Activated CD4-positive, alpha-beta T cell treated with anti-CD3 and anti-CD28 coated beads, Interleukin-2, amount 10 ng/mL, durations not matched to agents 7 days and 5 days (primary cell): ENCODE measurements at places on chromosomes 11 and 22.

DNA sequence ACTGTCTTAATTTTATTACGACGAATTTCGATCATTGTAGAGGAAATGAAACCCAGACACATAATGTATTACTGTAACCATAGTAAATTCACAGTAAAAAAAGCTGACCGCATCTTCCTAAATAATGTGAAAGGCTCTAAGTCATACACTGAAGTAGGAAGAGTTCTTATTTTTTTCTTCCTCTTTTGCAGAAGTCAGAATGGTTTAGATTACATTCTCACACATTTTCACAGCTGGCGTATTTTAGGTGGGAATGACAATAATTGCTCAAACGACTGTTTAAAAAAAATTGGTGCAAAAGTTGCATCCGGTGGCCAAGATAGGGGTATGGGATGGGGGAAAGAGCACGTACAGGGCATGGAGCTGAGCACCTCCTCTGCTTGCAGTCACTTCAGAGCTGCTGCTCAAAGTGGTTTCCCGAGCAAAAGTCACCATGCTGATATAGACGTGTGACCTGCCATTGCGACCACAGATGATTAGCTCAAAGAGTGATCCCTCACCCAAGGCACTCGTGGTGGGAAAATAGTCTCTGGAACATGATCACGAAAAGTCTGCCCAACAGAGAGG lies 35.3 kb downstream of the MMP13 start:
- DNase-seq, result no peak

DNA sequence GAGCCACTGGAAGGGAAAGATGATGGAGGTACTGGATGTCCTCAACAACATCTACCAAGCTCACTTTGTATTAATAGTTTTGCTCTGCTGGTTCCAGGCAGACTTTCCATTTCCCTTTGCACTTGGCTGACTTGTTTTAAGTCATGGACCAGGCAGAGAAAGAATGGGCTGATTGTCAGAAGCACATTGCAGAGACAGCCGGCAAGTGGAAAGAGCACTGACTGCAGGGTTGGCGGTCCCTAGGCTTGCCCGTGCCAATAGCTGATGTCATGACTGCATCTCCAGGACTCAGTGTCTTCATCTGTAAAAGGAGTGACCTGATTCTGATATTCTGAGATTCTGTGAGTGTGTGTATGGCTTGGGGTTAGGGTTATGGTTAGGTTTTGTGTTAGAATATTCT lies 20.9 kb upstream of the NNMT start:
- DNase-seq, result no peak

- DNase-seq, result peak; percentile 49
These were observed 17.2 kb downstream of the CBX7 start for GRCh38 chr22:39135092-39135896.

GRCh38 chr22:48464246-48464645 lies 1363.4 kb downstream of the BRD1 start:
- no peak for DNase-seq

DNA sequence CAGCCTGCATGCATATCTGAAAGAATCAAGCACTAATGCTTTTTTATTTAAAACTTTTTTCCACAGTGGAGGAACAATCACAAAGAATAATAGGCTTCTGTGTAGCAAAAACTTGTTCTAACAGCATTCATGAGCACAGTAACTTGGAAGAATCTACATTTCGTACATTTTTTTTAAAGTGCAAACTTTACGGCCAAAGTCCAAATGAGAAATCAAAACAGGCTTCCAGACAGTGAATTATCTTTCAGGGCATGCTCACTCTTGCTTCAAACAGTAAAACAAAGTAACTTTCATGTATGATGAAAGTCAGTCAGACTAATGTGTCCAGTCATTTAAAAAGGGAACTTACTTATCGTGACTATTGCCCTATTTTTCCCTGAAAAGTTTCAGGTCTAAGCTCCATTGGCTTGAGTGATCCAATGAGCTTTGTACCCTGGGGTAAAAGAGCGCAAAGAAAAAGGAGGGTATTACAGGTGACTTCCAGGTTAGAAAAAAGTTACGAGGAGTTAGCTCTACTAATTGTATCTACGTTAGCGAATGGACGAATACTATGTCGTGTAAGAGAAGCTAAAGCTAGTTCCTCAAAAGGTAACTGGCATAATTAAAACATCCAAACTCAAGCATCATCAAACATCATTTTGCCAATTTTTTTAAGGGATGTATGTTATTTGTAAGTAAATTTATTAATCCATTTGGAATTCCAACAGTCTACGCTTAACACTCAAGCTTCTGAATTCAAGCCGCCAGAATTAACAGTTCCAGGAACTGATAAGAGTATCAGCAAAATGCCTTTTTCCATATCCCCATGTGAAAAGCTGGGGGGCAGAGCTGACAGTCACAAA lies 1.7 kb downstream of the PICALM start:
- DNase-seq, result no peak

GRCh38 chr11:86261328-86261727 lies 16.8 kb downstream of the EED start:
- DNase-seq, result no peak

DNA sequence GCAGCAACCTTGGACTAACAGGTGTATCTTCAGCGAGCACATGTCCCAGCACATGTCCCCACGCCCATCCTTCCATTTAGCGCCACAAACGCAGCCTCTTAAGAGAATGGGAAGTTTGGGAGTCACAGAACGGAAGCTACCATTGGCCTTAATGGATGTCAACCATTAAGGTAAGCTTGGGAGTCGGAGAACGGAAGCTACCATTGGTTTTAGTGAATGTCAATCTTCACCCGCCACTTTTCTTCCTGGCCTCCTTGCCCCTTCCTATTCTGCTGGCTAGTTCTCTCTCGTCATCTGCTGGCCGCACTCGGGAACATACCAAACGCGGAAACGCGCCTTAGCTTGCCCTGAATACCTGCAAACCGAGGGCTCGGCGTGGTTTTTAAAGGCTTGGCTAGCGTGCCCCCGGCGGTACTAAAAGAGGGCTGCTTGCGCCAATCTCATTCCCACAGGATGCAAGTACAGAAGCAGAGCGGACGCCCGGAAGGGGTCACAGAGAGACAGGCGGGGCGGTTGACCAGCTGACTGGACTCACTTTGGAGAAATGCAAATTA lies 24.3 kb downstream of the GLYATL1 start:
- DNase-seq, result no peak

DNA sequence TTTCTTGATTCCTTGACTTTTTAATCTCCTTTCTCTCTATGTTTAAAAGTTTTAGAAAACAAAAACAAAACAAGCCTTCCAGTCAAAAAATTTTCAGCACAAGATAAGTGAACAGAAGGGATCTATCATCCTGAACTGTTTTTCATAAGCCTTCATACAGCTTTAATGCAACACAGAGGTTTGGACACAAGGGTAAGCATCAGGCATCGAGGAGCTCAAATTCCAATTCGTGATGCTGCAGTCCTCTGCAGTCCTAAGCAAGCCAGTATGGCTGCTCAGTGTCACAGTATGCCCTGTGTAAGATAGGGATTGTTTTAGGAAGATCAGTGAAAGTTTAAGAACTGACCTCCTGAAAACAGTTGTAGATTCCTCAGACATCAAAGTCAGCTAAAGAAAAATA lies 740.9 kb downstream of the NTM start:
- DNase-seq, result no peak

- no peak for DNase-seq
These were observed 411.8 kb downstream of the CTTN start for GRCh38 chr11:70810133-70810532.

- DNase-seq, result no peak
These were observed 3.1 kb downstream of the PRDM11 start for GRCh38 chr11:45149483-45150056.

- DNase-seq, result no peak
These were observed 14.6 kb downstream of the CCDC83 start for GRCh38 chr11:85869781-85870180.

- no peak for DNase-seq
These were observed 44.3 kb downstream of the LRRC32 start for GRCh38 chr11:76626266-76626665.

DNA sequence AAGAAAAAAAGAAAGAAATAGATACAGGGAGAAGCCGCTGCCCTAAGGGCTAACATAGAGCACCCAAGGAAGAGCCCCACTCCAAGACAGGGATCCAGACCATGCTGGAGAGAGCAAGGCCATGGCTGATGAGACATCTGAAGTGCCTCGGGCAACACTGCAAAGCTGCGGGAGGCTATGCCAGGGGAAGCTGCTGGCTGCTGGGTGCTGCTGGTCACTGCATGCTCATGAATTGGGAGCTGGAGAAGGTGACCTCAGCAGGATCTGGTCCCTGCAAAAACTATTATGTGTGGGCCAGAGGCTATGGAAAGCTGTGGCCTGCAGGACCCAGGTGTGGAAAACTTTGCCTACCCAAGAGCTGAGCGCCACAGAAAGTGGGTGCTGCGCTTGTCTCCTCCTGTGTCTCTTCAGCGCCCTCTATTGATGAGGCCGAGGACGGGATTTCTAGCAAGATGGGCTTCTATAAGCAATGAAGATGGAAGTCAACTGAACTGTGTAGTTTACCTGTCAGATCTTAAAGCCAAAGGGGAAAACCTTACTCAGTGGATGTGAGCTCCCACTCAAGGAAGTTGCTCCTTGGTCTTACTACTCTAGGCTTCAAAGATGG lies 17.3 kb upstream of the SLC29A2 start:
- DNase-seq, result peak; percentile 87

- DNase-seq, result no peak
These were observed 13.9 kb upstream of the OR8K1 start for GRCh38 chr11:56331861-56332491.

DNA sequence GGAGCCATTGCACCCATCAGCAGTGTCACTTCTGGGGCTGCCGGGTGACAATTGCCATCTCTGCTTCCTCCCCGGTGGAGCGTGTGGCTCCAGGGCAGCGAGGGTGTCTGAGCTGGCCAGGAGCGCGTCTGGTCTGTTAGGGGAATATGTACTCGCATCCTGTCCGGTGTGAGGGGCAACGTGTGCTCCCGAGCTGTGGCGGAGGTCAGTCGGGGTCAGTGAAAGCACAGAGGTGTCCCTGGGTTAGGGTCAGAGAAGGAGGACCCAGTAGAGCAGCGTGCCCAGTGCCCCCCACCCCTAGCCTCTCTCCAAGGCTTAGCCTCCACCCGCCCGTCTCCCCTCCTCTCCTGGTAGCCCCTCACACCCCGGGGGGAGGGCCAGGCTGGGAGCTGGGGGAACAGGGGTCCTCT lies 1.5 kb downstream of the CLCF1 start:
- no peak for DNase-seq

- no peak for DNase-seq
These were observed 8.8 kb downstream of the POU2F3 start for GRCh38 chr11:120248551-120249278.

- no peak for DNase-seq
These were observed 51.4 kb upstream of the CEP126 start for GRCh38 chr11:101863361-101863760.

DNA sequence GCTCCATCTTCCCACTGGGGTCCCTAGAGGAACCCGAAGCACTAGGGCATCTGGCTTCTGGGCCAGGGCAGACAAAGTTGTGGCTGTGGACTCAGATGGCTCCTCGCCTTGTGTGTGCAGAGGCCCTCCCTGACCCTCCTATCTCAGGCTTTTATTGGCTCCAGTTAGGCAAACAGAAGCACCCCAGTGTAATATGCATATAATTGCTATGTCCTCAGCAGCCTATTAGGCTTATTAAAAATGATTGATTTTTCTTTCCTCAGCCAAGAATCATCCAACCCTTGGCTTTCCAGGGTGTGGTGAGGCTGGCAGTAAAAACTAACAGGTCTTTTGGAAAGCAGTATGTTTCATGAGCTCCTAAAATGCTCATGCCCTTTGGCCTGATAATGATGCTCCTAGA lies 22.3 kb downstream of the UPB1 start:
- no peak for DNase-seq

- no peak for DNase-seq
These were observed 44.2 kb upstream of the MICAL2 start for GRCh38 chr11:12066056-12066798.

GRCh38 chr11:46808799-46809431 lies 37.2 kb downstream of the CKAP5 start:
- peak; percentile 6 for DNase-seq

- DNase-seq, result peak; percentile 96
These were observed 4.5 kb downstream of the TMEM134 start for GRCh38 chr11:67464411-67465188.

GRCh38 chr11:127674754-127675153 lies 674.2 kb upstream of the KIRREL3 start:
- no peak for DNase-seq

DNA sequence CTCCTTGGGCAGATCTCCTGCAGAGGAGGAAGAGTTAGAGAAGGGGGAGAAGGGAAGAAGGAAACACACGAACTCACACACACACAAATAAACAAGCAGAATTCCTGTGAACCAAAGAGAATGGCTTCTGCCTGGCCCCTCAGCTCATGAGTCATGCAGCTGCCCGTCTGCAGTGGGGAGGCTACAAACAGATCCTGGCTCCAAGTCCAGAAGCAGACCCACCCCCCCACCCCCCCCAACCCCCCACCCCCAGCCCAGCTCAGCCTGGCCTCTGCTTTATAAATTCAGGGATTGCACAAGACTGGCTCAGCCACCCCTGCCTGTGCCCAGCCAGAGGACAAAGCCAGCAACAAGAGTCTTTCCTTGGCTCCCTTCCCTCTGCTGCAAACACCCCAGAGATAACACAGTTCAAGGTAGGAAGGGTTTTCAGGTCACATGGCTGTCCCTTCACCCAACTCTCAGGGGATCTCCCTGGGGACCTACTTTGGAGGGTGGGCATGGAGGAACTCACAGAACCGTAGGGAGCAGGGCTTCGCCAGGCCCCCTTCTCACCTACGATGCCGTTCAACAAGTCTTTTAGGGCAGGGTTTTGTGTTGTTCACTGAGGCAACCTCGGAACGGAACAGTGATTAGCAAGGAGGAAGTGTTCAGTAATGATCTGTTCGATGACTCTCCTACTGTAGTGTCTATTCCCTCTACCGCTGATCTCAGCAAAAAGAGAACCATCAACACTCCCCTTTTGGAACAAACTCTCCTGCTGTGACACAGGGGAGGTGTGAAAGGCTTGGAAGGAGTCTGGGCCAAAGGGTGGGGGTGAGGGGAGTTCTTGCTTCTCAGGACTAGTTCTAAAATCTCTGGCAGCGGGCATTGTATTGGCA lies 35.5 kb downstream of the RPL27A start:
- no peak for DNase-seq

GRCh38 chr11:1824221-1825038 lies 10.4 kb upstream of the SYT8 start:
- DNase-seq, result no peak

DNA sequence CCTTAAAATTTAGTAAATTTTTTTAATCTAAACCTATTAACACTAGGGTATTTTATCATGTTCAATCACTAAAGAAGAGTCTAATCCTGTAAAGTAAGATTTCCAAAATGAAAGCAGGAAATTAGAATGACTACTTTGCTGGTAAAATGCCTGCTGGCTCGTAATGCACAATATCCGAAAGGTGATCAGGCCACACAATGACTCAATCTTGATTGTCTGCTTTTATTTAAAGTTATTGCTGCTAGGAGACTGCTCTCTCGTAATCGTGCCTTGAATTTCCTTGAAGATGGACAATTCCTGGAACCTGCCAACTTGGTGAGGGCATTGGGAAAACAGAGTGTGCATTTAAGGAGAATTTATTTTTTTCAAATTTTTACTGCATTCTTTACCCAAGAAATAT lies 1786.5 kb upstream of the RAG2 start:
- DNase-seq, result no peak

GRCh38 chr11:118881228-118881627 lies 2.5 kb upstream of the CXCR5 start:
- no peak for DNase-seq
